ENCODE measurements at places on chromosomes 4 and X.

GRCh38 chrX:119273420-119274192 is 37.5 kb downstream of the PGRMC1 start:
- DNase-seq: no peak

DNA sequence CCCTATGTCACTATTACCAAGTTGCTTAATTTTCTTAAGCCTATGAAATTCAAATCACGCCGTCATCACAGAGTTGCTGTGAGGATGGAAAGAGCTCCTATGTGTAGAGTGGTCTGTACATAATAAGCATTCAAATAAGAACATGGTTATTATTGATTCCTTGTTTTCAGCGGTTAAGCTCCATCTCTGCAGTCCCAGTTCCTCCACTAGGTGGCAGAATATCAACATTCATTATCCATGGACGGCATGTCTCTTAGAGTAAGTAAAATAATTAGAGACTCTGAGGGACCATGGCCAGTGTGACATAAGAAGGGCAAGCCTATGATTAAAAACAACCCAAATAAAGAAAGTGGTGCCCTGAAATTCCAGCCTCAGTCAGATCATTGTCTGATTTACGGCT is 132.5 kb upstream of the NHS start:
- no peak for DNase-seq

GRCh38 chrX:39416547-39417260 is 615.4 kb downstream of the MID1IP1 start:
- DNase-seq: no peak

- no peak for DNase-seq
Measured at GRCh38 chr4:88706574-88706973, 8.9 kb upstream of the NAP1L5 start.

DNA sequence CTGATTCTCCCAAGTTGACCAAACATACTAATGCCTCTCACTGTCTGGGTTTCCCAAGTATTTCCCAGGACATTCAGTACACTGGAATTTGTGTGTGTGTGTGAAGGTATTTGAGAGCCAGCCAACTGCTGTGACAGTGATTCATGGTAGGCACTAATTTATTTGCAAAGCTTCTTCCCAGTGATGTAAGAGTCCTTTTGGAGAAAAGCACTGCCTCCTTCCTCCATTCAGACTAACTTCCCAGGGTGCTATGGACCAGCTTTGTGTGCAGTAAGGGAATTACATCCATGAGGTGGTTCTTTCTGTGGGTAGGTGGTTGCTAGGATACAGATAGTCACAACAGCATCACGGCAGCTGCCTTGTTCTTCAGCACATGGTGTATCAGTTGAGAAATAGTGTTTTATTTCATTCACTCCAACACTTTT is 8.7 kb downstream of the EGF start:
- no peak for DNase-seq

GRCh38 chr4:7692451-7693236 is 247.0 kb downstream of the AFAP1 start:
- DNase-seq: no peak

DNA sequence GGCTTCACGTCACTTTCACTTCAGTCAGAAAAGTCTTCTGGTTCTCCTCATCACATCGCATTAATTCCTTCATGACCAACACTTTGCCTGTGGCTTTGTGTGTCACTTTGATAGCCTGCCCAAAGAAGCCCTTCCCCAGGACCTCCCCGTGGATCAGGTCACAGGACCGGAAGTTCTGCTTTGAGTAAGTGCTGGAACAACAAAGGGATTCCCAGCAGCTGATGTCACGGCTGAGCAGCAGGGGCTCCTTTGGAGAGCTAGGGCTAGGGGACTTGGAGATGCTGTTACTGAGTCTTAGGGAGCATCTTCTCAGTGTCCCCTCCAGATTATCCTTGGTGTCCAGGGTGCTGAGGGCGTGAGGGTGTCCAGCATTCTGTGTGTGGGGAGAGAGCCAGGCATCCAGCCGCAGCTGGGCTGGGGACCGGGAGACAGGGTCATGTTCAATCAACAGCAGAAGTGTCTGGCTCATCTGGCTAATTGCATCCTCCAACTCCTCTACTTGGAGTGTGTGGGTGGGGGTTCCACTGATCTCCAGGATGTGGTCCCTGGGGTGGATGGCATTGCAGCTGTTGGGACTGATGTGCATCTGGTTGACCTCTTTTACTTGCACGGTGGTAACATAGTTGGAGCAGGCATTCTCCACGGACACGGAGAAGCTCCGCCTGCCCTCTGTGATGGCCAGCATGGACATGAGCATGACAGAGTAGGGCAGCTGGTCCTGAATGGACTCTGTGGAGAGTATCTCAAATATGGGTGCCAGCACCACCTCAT is 39.2 kb upstream of the ARHGAP6 start:
- no peak for DNase-seq

- DNase-seq: no peak
Measured at GRCh38 chr4:157964463-157964862, 208.4 kb downstream of the GASK1B start.

- no peak for DNase-seq
Measured at GRCh38 chr4:155592938-155593297, 73.7 kb upstream of the GUCY1A1 start.
